ENCODE measurements at places on chromosomes 11 and 22.

- no peak for DNase-seq
Observed at GRCh38 chr11:111406091-111406490, 27.0 kb upstream of the POU2AF1 start.

- DNase-seq, result no peak
Observed at GRCh38 chr11:93528757-93529645, 14.2 kb downstream of the SMCO4 start.

DNA sequence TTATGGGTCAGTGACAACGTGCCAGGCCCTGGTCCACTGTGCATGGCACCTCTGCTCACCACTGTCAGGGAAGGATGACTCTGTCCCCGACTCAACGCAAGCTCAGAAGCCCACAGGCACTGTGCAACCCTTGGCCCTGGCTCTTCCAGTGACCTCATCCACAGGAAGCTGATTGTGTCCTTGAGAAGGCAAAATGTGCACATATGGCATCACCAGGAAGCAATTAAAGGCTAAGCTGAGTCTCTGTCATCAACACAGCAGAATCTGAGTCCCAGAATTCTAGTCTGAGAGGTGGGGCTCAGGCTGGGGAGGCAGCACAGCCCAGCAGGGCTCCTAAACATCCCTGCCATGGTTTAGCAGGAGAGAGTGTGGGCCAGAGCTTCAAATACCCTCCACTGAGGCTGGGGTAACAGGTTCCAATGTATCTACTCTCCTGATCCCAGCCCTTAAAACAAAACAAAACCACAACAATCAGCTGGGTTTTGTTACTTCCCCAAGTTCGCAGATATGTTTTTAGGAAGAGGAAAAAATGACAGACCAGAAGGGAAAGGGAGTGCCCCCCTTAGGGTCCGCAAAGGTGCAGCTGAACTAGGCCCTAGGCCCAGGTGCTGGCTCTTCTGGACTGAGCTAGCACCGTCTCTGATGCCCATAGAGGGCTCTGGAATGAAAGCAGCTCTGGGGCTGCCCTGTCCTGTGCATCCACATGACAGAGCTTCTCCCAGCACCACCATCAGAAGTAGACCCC, 33.5 kb upstream of the GNAZ start:
- DNase-seq, result no peak

- no peak for DNase-seq
Observed at GRCh38 chr11:762421-763072, 14.7 kb downstream of the GATD1 start.

GRCh38 chr11:75845324-75845723, 30.3 kb downstream of the UVRAG start:
- no peak for DNase-seq

DNA sequence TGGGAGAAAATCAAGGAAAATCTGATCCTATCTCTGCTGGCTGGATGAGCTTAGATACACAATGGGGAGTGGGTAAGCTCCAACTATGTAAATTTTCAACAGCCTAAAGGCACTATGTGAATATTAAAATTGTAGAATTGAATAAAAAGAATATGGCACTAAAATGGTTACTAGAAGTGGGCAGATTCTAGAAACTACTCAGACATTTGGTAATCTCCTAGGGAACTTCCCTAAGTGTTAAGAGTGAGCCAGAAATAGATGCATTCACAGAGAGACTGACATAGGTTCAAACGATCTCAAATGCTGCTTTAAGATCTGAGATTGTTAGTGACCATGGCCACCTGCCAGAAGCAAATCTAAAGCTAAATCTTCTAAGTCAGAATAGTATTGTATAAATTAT, 4.3 kb upstream of the OR52E1 start:
- DNase-seq, result no peak

DNA sequence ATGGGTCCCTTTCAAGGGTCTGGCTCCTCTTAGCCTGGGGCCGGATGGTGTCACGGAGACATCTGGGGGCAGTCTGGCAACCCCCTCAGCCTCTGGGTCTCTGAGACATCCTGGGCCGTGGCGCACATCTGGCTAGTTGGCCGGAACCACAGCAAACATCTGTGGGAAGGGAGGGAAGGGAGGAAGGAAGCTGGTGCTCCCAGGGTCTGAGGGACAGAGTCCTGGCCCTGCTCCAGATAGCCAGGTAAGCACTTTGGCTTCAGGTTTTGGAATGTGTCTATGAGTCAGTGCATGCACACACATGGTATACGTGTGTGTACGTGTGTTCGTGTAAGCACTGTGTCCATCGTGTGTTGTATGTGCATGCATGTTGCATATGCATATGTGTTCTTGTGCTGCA, 225.1 kb downstream of the MN1 start:
- no peak for DNase-seq

DNA sequence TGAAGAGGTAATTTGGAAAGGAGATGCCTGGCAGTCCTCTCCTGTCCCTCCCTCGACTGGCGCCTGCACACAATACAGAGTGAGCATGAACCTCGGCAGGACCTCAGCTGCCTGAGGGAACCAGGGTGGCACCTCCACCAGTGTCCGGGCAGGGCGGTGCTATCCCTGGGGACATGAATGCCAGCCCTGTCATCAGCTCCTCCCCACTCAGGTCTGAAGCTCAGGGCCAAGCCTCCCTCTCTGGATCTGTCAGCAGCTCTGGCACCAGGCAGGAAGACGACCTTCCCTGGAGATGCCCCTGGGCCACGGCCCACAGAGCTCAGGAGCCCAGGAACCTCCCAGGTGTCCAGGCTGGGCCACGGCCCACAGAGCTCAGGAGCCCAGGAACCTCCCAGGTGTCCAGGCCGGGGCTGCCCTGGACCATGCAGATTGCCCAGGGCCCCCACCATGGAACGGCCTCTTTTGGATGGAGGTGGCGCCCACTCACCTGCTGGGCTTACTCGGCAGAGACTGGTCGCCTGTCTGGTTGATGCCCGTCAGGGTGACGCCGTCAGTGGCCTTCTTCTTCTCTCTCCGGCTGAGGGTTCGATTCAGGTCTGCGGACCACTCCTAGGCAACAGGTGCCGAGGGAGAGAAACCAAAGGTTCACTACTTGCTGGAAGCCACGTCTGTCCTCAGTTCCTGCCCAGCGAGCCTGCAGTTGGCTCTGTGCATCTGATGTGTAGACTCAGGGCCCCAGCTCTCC, 21.7 kb upstream of the ARFGAP3 start:
- DNase-seq, result no peak

GRCh38 chr11:26905368-26905767, 88.5 kb upstream of the FIBIN start:
- DNase-seq, result no peak

GRCh38 chr11:86199354-86199753, 45.2 kb upstream of the EED start:
- DNase-seq, result no peak

GRCh38 chr22:48856308-48856615, 971.4 kb downstream of the BRD1 start:
- no peak for DNase-seq
